ENCODE measurements at places on chromosomes 6 and 20.
A peak's percentile ranks its signal among the peaks of the same experiment; 100 is the strongest.

- DNase-seq, result no peak
These were observed 11.4 kb downstream of the RANBP9 start for GRCh38 chr6:13700232-13700631.

GRCh38 chr20:9503526-9504245, 10.7 kb upstream of the LAMP5 start:
- no peak for DNase-seq

DNA sequence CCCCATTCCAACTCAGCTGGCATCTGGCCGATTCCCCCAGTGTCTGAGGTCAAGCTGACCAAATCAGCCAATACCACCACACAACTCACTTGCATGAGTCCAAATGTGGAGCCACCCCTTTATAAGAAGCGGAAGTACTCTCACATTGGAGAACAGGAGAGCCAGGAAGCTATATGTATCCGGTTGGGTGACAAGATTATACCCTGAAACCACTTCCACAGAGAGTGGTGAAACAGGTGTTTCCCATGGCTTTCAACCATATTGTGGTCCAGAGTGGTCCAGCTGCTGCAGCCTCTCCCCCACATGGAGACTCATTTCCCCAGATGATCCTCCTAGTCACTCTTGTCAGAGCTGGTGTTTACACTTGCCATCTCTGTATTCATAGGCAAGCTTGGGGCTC, 24.0 kb upstream of the SERINC1 start:
- DNase-seq, result no peak

- no peak for DNase-seq
These were observed 753.4 kb upstream of the ADGRB3 start for GRCh38 chr6:67881706-67882065.

- DNase-seq, result no peak
These were observed 245.3 kb downstream of the QKI start for GRCh38 chr6:163659803-163660202.

- DNase-seq, result no peak
These were observed 499.1 kb downstream of the CD83 start for GRCh38 chr6:14616656-14617055.

DNA sequence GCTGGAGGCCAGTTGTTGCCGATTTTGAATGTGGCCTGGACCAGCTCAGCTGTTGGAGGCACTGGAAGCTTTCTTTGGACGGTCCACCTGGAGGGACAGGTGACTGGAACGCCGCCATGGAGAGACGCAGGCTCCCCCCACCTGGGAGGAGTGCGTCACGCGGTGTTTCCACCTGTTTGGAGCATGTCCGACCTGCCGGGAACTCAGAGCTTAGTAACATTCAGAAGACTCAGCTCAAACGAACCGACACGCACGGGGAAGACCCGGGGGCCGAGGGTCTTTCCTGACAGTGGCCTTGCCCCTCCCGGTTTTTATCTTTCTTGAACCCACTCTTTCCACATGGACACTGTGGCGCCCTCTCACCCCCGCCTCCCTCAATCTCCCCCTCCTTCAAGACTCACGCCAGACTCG, 141.6 kb downstream of the SMOC2 start:
- DNase-seq, result no peak

DNA sequence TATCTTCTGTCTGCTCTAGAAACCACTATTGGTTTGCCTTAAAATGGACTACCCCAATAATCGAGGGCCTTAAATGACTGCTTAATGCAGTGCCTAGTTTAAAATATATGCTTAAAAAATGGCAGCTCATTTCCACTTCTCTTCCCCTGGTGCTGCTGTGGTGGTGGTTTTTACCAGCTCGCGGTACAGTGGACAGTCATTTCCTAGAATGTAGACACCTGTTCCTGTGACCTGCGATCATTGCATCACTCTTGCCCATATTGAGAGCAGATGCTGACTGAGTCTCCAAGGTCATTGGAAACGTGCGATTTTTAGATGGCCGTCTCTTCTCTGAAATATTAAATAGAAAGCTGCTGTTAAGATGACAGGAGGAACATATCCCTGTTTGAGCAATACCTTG, 164.1 kb downstream of the UTRN start:
- DNase-seq, result no peak

DNA sequence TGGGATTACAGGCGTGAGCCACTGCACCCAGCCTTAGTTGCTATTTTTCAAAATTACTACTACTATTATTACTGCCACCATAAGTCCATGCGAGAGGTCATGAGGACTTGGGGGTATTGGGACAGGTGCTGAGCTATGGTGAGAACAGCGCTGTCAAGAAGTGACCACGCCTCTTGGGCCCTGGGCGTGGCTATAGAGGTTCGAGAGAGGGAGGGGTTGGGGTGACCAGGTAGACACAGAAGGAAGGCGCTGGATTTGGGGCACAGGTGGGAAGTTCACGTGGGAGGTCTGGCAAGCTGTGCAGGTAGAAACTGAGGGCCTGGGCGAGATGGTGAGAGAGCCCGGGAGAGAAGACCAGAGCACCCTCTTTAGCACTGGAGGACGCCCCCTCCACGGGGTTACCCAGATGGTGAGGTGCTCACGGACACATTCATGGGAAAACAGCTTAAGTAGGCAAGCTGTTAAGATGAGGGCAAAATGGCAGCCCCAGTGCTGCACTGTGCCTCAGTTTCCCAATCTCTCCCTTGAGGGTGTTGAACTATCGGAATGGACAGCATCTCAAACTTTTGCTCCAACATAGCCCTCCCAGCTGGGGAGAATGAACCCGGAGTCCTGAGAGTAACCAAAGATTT, 61.0 kb downstream of the RAB44 start:
- no peak for DNase-seq

- no peak for DNase-seq
These were observed 539 bp downstream of the CDYL start for GRCh38 chr6:4776493-4777393.

GRCh38 chr6:47105469-47106178, 63.5 kb upstream of the ADGRF1 start:
- no peak for DNase-seq

DNA sequence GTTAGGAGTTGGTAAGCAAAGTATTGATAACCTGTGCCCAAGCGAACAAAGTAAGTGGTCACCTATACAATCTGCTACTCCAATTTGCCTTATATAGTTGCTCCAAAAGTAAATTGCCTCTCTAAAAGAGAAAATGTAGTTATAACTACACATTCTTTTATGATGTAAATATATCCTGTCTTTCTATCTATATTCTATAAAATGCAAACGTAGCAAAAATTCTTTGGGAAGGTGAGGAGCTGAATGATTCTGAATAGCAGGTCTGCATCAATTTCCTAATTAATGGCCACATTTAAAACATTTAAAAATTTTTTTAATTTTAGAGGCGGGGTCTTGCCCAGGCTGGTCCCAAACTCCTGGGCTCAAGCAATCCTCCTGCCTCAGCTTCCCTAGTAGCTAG, 64.2 kb upstream of the ASIP start:
- no peak for DNase-seq

DNA sequence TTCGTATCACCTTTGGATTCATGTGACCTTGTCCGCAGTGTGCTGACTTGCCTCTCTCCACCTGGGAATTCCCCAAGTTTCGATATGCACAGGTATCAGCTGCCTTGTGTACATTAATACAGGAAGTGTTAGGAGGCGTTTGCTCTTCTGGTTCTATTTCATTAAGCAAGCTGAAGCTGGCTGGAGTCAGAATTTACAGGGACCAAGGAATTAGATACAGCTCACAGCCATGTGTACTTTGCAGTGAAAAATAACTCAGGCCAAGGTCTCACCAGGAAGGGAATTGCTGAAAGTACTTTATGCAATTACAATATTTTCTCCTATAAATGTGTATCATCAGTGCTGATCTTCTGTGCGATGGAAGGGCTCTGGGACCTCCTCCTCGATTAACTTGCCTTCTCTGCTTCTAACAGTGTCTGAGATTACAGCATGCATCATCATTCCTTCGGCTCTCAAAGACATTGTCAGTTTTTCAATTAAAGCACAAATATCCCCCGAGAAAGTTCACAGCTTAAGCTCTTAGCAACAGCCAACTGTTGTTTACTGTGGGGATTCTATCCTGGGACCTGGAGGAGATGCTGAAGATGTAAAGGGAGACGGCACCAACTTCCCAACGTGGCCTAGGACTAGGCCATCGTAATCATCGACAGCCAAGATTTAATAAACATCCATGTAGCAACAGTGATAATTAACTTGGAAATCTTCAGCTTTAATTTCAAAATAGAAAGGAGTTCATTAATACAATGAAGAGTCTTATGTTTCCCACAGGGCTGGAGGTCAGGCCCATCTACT, 13.8 kb upstream of the TIAM2 start:
- DNase-seq, result no peak

DNA sequence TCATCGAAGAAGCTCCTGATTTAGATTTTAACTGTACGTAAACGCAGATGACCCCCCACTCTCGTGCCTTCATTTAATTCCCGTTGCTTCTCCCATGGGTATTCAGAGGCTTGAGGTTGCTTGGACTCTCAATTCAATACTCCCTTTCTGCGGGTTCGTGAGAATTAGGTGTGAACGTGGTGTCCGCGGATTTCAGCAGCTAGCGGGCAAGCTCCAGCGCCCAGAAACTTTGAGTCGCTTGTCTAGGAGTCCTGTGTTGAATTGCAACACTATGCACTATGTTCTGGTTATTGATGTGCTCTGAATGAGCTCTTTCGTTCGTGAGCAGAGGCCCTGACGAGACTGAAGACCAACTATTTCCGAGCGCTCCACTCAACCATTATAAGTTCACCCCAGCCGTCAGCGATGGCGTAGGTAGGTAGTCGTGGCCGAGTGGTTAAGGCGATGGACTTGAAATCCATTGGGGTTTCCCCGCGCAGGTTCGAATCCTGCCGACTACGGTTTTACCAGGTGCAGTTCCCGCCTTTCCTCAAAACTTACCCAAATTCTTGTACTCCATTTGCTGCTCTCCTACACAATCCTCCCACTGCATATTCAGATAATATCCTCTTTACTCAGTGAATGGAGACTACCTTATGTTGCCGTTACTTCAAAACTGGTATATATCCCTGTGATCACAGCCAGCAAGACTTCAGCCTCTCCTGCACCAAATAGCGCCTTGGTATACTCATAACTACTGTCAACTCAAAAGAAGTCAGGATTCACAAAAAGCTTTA, 72.6 kb upstream of the ZNF184 start:
- no peak for DNase-seq

DNA sequence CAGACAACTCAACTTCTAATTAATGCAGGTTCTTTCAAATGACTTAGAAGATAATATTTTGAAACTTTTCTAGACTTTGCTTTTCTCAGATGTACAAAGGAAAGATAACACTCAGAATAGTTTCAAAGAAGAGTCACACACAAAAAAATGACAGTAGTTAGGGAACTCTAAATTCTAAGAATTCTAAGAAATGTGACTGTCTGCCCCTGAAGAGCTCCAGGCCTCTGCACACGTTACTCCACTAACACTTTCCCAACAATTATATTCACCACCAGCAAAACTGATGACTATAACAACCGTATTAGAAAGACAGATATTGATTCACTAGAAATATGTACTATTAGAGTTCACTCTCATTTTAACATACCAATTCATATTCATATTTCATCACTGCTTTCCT, 133.3 kb upstream of the SMLR1 start:
- no peak for DNase-seq

DNA sequence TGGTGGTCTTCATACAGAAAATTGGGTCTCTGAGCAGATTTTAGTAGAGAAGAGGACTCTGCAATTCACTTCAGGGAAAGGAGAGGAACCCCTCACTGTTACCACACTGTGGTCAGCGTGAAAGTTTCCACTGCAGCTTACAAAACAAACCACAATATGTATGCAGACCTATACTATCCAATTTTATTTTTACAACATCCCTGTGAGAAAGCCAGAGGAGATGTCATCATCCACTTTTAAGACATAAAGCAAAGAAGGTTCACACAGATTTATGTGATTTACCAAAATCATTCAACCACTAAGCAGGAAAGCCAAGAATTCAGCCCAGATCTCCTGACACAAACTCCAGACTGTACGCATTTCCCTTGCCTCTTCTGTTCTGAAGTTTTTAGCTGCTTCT, 442.4 kb downstream of the FRK start:
- DNase-seq, result no peak

GRCh38 chr6:112571488-112572270, 224.5 kb downstream of the RFPL4B start:
- DNase-seq, result no peak

DNA sequence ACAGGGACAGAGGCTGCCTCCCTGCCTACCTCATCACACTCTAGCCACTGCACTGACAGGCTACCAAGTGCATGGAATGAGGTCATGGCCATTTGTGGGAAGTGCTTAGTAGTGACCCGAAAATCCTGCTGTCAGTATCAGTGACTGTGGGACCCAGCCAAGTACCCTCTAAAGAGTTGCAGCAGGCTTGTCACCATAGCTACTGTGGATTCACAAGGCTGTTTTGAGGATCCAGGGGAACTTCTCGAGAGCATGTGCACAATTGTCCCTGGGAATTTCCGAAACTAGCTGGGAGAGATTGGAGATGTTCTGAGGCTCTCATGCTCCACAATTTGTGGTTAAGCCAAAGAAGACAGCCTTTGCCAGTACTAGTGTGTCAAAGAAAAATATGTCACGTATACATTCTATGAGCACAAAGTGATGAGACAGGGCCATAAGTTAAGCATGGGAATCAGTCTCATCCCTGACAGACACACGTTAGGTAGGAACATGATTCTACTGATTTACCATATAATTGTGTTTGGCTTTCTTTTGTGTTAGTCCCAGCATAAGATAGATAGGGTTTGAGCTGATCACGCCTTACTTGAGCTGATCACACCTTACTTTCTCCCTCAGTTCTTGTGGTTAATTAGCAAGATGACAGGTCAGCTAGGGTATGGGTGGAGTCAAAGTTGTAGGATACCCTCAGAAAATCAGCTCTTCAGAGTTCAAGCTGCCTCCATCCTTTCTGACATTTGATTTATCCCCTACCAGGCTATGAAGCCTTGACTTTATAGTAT, 42.6 kb upstream of the TMEM170B start:
- no peak for DNase-seq

GRCh38 chr6:150631283-150631983, 31.7 kb downstream of the PLEKHG1 start:
- DNase-seq, result no peak

- DNase-seq, result no peak
These were observed 179.2 kb upstream of the TNFAIP3 start for GRCh38 chr6:137687818-137688217.

- no peak for DNase-seq
These were observed 278.2 kb downstream of the TFAP2A start for GRCh38 chr6:10136636-10137035.

- DNase-seq, result peak; percentile 60
These were observed 28.1 kb downstream of the SNRNP48 start for GRCh38 chr6:7617801-7618764.

DNA sequence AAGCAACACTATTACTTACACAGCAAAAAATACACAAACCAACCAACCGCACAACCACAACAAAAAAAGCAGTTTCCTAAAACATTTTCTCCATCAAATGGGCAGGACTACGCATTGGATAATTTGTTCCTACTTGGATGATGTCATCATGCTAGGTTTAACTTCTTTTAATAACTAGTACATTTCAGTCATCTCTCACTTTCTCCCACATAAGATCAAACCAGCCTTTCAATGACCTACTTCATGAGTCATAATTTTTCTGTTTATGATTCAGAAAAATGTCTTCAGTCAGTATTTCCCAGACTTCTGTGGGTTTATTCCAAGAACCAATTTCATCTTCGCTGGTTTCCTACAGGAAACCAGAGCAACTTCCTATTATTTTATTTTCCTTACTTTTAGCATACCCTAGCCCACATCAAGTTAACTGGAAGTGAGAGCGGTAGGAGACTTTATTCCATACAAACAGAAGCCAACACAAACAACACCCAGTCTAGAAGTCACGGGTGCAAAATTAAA, 134.2 kb downstream of the GMDS start:
- DNase-seq, result no peak
